ENCODE measurements at places on chromosomes 6 and 20. TPM values are rescaled to one million over a fixed set of nuclear protein-coding genes. Genes with fewer than 3 reads are reported as not detected.

The MANEA gene
- polyA plus RNA-seq: 9.6 TPM

The TNNC2 gene
- 0.81 TPM for polyA plus RNA-seq

The TAAR9 gene
- not detected for polyA plus RNA-seq

The ZC3H12D gene
- 0.02 TPM for polyA plus RNA-seq

The VARS2 gene
- polyA plus RNA-seq: 14.8 TPM

The FKBP1A gene
- polyA plus RNA-seq: 549 TPM

The MDFI gene
- polyA plus RNA-seq: not detected

The MCHR2 gene
- not detected for polyA plus RNA-seq

The COL11A2 gene
- polyA plus RNA-seq: 0.91 TPM

The PRDM1 gene
- 5.2 TPM for polyA plus RNA-seq

DNA sequence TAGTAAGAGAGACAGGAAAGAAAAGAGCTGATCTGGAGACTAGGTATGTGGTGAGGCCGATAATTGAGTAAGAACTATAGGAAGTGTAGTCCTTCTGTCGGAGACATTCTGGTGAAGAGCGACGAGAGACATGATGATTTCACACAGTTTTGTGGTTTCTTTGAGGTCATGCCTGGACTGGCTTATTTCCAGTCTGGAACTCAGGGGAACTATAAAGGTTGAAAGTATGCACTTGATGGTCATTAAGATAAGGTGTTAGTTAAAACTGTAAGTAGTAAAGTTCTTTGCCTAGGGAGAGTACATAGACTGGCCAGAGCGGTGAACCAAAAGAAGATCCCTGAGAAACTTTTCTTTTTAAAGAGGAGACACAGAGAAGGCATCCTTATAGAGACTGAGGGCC is 68.8 kb downstream of the RFX6 start:
- no peak for DNase-seq

- no peak for DNase-seq
Measured at GRCh38 chr6:96521306-96521643, 331 bp upstream of the UFL1 start.

- no peak for DNase-seq
Measured at GRCh38 chr6:151494235-151494935, 568 bp downstream of the CCDC170 start.

DNA sequence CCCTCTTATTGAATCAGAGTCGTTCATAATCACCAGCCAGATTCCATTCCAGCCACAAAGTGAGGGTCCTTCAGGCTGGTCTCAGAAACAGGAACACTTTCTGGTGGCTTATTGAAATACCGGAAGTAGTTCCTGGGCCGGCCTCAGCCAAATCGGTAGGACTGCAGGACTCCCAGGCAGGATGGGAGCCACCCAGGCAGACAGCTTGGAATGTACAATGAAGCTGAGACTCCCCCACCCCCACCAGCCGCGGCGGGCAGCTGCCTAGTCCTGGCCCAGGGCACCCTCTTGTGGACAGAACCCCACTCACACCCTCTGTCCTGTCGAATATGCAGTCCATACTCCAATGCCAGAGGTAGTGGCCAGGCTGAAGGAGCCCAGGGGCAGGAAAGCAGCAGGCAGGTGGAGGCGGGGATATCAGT is 43.8 kb downstream of the MDFI start:
- DNase-seq: peak; percentile 27

DNA sequence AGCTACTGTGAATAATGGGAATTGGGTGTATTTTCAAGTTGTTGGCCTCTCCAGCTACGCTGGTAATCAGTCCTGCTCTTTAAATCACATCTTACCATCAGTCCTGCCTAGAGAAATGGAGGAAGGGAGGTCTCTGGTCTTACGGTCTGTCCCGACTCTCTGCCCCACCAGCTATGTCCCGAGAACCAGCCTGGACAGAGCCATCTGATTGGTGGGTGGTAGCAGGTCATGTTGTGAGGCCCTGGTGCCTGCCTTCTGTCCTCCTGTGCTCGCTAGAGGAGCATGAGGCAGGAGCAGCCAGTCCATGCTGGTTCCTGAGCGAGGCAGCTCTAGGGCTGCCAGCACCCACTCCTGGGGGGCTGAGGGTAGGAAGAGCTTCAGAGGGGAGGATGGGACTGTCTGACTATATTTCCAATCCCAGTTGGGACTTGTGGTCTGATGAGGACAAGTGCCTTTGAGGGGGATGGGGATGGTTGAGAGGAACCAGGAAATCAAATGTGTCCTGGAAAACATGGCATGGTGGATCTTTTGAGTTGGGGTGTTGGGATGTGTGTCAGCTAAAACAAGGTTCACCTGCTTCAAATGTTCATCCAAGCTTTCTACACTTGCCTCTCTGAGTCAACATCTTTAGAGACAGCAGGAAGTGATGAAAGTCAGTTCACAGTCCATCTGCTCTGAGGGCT is 33.0 kb downstream of the SYNJ2 start:
- no peak for DNase-seq

GRCh38 chr6:165231581-165232561 is 77.5 kb downstream of the C6orf118 start:
- DNase-seq: no peak

DNA sequence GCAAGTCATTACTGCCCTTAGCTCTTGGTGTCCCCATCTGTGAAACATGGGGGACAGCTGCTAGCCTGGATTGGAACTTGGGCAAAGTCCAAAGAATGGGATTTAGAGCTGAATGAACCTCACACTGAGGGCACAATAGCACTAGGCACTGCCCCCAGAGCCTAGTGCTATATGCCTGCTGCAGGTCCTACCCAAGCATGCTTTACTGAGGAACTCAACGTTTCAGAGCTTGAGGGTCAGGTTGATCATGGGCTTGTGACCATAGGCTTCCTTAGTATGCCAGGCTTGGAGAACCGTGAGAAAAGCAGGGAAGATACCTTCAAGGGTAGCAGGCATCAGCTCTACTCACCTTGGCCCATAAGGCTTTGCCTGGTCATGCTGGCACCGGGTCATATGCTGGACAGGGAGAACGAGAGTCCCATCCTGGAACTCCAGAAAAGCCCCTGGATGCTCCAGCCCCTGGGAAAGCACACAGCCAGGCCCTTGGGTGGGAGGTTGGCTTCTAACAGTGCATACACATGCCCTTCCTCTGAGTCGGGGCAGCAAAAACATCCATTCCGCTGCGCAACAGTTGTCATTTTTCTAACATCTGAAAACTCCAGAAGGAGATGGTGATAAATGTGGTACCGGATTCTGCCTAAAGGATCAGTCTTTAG is 29.7 kb downstream of the EIF2S2 start:
- no peak for DNase-seq

DNA sequence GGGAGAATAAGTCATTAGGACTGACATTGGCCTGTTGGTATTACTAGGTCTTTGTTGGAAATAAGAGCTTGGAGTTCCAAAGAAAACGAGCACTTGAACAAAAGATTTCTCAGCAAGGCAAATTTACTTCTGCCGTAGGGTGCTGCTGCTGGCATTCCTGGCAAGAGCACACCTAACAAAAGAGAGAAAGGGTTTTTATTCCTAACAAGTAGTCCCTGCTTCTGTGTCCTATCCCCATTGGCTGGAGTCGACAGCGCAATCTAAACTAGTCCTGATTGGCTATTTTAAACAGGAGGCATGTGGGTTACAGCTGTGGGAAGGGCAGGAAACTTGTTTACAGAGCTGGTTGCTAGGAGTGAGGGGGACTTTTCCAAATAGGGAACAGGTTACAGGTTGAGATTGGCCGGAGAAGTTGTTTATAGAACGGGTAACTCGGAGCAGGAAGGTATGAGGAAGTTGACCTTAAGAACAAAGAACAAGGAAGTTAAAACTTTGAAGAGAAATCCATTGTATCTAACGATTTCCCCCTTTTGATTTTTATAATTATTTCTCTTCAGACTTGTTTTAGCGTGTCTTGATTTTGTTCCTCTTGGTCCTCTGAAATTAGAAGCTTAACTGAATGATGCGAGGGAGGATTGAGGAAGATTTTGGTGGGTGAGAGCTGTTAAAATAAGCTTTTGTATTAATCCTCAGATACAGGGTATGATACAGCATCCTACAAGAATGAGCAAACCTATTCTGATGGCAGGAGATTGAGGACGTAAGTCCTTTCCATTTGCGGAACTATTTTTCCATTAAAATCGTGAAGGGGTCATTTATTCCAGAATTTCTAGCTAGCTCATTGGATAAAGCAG is 3.4 kb upstream of the ZNFX1 start:
- no peak for DNase-seq

DNA sequence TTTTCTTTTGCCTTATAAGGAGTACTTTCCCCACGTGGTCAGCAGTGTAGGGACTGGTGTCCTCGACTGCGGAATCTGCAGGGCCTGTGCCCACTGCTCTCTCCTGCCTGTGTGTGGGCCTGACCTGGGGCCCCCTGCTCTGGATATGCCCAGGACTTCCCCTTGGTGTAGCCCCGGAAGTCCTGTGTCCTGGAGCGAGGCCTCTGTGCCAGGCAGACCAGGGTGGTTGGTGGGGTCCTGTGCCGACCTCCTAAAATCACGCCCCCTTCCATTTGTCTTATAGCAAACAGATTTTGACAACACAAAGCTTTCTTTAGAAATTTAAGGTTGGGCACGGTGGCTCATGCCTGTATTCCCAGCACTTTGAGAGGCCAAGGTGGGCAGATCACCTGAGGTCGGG is 64.2 kb downstream of the DLL1 start:
- DNase-seq: no peak

- peak; percentile 28 for DNase-seq
Measured at GRCh38 chr6:75437421-75437891, 56.1 kb downstream of the FILIP1 start.

DNA sequence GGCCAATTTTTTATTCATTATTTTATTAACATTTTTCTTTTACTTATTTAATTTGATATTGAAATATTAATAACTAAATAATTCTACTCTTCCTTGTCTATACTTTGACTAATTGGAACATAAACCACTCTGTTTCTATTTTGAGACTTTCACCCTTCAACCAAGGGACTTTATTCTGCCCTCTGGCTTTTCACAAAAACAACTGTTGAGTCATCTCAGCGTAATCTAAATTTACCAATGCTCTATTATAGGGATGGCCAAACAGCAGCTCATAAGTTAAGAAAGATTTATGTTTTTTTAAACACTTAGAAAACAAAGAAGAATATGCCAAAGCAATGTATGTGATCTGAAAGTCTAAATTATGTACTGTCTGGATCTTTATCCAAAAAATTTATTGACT is 46.7 kb downstream of the DOP1A start:
- DNase-seq: no peak

DNA sequence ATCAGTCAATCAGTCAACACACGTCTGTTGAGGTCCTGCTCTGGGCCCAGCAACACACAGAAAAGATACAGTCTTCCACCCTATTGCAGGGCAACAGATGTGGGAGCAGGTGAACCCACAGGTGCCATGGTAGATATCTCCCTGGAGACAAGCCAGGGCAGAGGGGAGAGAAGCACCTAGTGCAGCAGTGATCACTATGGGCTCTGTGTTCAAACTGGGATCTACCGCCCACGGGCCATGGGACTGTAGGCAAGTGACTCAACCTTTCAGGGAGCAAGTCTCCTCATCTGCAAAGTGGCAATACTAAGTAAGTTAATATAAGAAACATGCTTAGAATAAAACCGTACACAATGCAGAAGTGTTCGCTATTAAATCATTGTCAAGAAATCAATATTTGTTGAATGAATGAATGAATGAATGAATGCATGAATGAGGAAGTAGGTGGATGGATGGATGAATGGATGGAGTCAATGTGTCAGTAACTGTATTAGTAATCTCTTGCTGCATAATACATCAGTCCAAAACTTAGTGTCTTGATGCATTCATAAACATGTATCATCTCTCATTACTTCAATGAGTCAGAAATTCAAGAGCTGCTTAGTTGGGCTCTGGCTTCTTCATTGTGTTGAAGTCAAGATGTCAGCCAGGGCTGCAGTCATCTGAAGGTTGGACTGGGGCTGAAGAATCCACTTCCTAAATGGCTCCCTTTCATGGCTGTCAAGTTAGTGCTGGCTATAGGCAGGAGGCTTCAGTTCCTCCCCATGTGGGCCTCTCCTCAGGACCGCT is 31.9 kb upstream of the NFATC2 start:
- DNase-seq: no peak

- DNase-seq: no peak
Measured at GRCh38 chr6:160042788-160043301, 74.0 kb downstream of the IGF2R start.

DNA sequence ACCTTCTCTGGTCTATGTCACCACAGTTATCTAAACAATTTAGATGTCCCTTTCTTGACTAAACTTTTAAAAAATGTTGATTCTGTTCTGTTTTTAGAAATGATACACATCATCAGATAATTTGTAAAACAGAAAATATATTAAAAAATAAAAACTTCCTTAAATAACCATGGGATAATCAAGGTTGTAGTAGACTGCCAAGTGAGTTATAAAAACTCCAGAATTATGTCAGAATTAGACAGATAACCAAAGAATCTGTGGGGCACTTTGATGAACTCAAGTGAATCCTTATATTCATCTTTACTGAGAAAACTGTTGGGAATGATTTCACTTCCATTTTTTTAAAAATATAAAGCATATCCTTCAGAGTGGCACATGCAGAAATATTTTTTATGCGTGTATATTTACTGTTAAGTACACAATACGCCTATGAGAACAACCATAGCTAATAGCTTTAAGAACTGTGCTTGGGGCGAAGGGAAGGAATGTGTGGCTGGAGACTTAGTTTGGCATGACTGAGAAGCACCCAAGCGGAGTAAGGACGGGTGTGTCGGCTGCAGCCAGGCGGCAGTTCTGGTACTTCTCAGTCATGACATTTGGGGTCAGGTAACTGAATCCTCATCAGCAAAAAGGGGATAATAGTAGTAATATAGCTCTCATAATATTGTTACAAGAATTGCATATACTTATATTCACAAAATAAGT is 604.7 kb upstream of the CITED2 start:
- no peak for DNase-seq

GRCh38 chr20:63895952-63896263 is 982 bp downstream of the DNAJC5 start:
- DNase-seq: no peak

- DNase-seq: no peak
Measured at GRCh38 chr20:44942264-44942973, 17.8 kb downstream of the TOMM34 start.

- no peak for DNase-seq
Measured at GRCh38 chr6:129776542-129777330, 66.8 kb upstream of the ARHGAP18 start.
